Activated T-helper 2 cell treated with anti-CD3 and anti-CD28 coated beads, Interferon-gamma antibody, Interleukin-2, Interleukin-4, amounts not matched to agents 10 μg/mL and 5 μg/mL and 100 μg/mL, durations not matched to agents 14 hours and 24 hours and 36 hours (primary cell): ENCODE measurements at places on chromosomes 1 and 21.

GRCh38 chr21:34576041-34576511 is 38.8 kb downstream of the RCAN1 start:
- H3K27ac ChIP-seq: no peak overlapping the region
- H3K27me3 ChIP-seq: no peaks in the 10 kb centered on the region
- peaks cover 3% of the 10 kb centered on the region for H3K4me1 ChIP-seq

GRCh38 chr1:107010582-107010981 is 45.9 kb upstream of the PRMT6 start:
- H3K27me3 ChIP-seq: no peaks in the 10 kb centered on the region
- no peak overlapping the region for H3K4me3 ChIP-seq
- H3K36me3 ChIP-seq: no peaks in the 10 kb centered on the region
- no peak overlapping the region for H3K27ac ChIP-seq
- H3K4me1 ChIP-seq: no peaks in the 10 kb centered on the region

GRCh38 chr1:30388386-30388785 is 335.0 kb downstream of the MATN1 start:
- H3K36me3 ChIP-seq: no peaks in the 10 kb centered on the region
- H3K4me3 ChIP-seq: no peak overlapping the region
- H3K4me1 ChIP-seq: no peaks in the 10 kb centered on the region
- DNase-seq: no peak
- peaks cover 9% of the 10 kb centered on the region for H3K27me3 ChIP-seq
- no peak overlapping the region for H3K27ac ChIP-seq

DNA sequence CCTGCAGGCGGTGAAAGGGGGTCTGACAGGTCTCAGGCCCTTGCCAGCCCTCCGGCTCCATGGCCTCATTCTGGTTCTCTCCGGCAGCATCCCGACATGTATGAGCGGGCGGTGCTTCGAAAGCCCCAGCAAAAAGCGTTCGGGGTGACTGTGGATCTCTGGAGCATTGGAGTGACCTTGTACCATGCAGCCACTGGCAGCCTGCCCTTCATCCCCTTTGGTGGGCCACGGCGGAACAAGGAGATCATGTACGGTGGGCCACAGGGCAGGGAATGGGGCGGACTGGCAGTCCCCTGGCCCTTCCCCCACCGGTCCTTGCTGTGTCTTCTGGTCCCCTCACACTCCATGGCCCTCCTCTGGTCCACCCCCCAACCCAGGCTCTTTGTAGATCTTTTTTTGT is 6.3 kb downstream of the IKBKE start:
- no peaks in the 10 kb centered on the region for H3K27me3 ChIP-seq
- peaks cover 42% of the 10 kb centered on the region for H3K4me1 ChIP-seq

DNA sequence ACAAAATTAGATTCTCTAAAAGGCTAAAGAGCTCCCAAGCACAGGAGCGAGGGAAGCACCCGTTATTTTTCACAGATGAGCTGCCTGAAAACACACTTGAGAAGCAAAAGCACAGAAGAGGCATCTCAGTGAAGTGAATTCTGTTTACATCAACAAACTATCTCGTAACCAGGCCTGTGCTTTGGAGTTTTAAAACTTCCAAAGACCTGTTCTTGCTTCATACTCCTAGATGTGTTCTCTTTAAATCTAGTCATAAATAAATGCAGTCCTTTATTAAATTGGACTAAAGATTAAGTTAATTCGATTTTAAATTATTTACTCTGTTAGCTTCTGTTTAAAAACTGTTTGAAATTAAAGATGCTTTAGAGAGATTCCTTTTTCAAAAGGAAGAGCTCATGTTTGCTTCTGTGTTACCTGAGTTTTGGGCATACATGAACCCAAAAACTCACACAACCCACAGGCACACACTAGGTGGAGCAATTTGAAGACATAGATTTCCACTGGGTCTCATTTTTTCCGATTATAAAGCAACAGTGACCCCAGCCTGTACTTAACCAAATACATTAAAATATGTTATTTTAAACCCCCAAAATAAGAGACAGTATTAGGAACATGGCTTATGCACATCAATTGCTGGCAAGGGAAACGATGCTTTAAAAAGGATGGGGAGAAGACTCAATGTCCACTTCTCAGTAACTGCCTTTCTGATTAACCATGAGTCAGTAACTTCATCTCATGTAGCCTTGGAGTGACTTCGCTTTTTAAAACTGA is 648.2 kb downstream of the SMYD3 start:
- DNase-seq: no peak
- H3K36me3 ChIP-seq: no peaks in the 10 kb centered on the region
- no peak overlapping the region for H3K4me3 ChIP-seq
- no peaks in the 10 kb centered on the region for H3K4me1 ChIP-seq

GRCh38 chr1:239254999-239255398 is 131.4 kb upstream of the CHRM3 start:
- no peaks in the 10 kb centered on the region for H3K4me1 ChIP-seq
- no peaks in the 10 kb centered on the region for H3K27me3 ChIP-seq
- H3K4me3 ChIP-seq: no peak overlapping the region
- no peak overlapping the region for H3K27ac ChIP-seq
- DNase-seq: no peak

DNA sequence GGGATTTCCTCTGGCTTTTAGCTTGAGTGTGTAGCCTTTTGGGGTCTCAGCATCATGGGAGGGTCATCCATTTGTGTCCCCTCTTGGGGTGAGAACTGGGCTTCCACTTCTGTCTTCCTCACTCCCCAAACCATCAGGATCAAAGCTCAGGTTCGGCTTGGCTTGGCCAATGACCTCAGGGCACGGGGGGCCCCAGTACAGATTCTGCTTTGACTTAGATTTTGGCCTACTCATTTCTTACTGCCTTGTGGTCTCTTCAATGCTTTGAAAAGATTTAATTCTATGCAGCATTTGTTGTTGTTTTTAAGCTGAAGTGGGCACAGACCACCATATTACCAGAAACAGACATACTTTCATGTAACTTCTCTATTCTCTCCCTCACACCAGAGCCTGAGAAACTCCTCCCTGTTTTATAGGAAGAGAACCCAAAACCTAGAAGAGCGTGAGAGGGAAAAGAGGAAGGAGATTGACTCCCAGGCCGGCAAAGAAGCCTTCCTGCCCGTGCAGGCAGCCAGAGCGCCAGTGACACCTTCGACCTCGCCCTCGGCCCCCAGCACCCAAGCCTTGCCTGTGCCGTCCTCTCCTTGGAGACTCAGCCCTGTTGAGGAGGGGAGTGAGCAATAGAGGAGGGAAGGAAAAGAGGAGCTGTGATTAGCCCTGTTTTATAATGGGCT is 1.9 kb upstream of the S100A3 start:
- peaks cover 1% of the 10 kb centered on the region for H3K27me3 ChIP-seq
- no peaks in the 10 kb centered on the region for H3K36me3 ChIP-seq
- DNase-seq: no peak

DNA sequence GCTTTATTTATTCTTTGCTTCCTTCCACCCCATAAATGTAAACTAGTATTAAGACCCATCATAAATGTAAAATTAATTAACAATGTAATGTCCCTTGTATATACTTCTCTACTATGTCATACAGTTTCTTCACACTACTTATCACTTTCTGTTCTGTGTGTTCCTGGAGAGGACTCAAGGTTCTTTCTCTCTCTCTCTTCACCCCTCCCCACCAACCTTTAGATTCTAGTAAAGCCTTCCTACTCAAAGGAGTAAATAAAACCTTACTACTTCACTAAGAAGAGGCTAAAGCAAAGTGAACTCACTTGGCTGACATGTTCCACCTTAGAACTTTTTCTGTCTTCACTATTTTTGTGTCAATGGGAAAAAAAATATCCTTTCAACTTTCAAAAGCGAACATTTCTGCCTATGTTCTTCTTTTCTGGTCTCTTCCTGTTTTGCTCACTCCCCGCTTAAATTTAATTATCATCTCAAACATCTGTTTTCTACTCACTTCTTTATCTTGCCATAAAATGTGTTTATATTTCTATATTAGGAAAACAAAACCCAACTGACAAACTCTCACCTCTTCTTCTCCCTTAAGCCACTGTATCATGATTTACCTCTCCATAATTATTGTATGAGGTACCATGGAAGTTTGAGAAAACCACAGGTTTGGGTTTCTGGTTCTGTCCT is 260.3 kb downstream of the DPYD start:
- H3K4me3 ChIP-seq: no peak overlapping the region
- peaks cover 2% of the 10 kb centered on the region for H3K4me1 ChIP-seq

DNA sequence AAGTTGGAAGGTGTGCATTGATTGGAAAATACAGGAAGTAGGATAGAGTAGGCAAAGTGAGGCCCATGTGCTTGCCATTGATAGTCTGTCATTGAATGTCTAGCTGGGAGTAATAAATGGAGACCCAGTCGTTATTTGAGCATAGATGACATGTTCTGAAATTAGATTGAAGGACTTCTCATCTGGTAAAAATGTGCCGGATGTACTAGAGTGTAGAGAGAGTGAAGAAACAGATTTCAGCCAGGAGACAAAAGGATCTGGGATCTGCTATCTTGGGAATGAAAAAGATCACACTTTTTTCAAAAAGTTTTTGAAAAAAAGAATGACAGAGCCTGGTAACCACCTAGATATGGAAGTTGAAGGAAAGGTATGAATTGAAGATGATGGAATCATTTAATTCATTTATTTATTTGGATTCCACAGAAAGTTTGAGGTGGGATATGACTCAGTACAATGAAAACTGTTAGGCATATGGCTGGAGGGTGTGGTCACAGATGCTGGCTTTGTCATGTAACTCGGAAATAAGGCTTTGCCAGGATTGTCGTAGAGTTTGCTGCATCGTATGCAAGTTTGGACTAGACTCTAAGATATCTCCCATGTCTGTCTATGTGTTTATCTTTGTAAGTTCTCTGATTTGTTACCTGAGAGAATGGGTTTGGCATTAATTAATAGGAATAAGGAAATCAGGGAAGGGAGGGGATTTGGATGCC is 137.1 kb downstream of the PBX1 start:
- H3K27ac ChIP-seq: no peak overlapping the region
- no peak overlapping the region for H3K4me3 ChIP-seq
- H3K27me3 ChIP-seq: no peaks in the 10 kb centered on the region

DNA sequence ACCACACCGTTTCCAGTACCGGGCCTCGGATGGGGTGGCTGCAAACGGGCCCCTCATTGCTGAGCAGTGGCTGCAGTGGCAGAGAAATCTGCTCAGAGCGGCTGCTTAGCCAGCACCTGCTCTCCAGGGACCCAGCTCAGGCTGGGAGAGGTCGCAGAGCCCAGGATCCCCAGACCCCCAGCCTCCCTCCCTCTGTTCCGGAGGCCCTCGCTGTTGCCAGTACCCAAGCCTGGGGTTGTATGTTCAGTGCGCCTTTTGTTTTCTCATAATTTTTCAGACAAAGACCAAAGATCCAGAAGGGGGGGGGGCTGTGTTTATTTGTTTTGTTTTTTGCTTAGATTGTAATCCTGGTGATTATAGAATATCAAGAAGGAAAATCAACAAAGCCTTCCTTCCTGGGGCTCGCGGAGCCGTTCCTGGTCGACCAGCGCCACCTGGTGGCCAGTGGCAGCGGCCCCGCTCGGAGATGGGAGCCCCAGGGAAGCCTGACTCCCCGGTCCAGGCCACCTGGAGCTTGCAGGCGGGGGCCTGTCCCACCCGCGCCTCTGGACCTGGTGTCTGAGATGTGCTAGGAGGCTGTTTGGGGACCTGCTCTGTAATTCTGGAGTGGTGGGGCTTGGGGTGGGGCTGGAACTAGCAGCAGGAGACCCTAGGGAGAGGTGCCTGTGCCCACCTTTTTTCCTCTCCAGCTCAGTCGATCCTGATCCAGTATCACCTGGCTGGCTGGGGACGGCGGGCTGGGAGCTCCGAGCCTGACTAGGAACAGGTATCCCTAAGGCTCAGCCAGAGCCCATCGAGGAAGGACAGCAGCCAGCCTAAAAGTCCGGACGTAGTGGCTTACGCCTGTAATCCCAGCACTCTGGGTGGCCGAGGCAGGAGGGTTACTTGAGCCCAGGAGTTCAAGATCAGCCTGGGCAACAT is 123.9 kb upstream of the VAMP3 start:
- no peaks in the 10 kb centered on the region for H3K36me3 ChIP-seq
- no peaks in the 10 kb centered on the region for H3K27me3 ChIP-seq
- no peak overlapping the region for H3K4me3 ChIP-seq
- DNase-seq: peak; percentile 34
- H3K4me1 ChIP-seq: no peaks in the 10 kb centered on the region

- no peaks in the 10 kb centered on the region for H3K36me3 ChIP-seq
- no peaks in the 10 kb centered on the region for H3K4me1 ChIP-seq
These were observed 176.2 kb downstream of the ROR1 start for GRCh38 chr1:63950023-63950422.

GRCh38 chr1:54984131-54984842 is 3.9 kb downstream of the TMEM61 start:
- peaks cover 30% of the 10 kb centered on the region for H3K27me3 ChIP-seq
- H3K4me1 ChIP-seq: no peaks in the 10 kb centered on the region
- no peak overlapping the region for H3K27ac ChIP-seq
- no peaks in the 10 kb centered on the region for H3K36me3 ChIP-seq

DNA sequence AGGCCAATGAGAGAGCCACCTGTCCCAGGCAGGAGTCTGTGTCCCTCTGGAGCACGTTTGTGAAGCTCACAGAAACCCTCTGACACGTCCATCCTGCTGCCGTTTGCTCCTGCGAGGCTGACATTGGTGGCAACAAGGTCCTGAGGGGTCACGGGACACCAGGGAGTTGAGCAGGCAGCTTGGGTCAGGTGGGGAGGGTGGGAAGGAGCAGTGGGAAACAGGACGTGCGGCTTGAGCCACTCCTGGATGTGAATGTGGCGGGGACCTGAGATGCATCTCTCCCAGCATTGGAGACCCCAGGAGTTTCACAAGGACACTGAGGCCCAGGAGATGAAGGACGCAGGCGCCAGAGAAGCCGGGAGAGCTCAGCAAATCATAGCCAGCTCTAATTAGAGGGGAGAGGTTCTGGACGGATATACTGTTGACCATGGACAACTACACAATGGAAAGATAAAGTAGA is 149.0 kb downstream of the PEX14 start:
- H3K27me3 ChIP-seq: no peaks in the 10 kb centered on the region
- no peaks in the 10 kb centered on the region for H3K36me3 ChIP-seq
- no peaks in the 10 kb centered on the region for H3K4me1 ChIP-seq

DNA sequence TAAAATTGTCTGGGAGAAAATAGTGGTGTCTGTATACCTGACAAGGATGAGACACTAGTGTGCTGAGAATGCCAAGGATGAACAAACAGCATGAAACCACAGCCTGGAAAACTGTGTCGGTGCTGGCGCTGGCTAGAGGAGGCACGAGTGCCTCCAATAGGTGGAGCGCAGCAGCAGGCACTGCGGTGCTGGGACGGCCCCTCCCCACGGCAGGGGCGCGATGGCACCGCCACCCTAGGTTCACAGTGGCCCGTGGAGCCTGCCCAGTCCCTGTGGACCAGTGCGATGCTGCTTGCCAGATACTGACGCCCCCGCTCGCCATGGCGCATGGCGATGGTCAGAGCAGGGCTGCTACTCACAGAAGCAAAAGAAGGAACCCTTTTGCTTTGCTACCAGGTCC is 6.8 kb downstream of the CFAP410 start:
- no peak overlapping the region for H3K27ac ChIP-seq
- H3K36me3 ChIP-seq: peaks cover 3% of the 10 kb centered on the region
- no peak overlapping the region for H3K4me3 ChIP-seq
- no peaks in the 10 kb centered on the region for H3K4me1 ChIP-seq
- no peak for DNase-seq
- H3K27me3 ChIP-seq: no peaks in the 10 kb centered on the region
